ENCODE measurements at places on chromosomes 6 and 20.

- no peak for DNase-seq
Observed at GRCh38 chr6:13990796-13991195, 66.0 kb downstream of the RNF182 start.

DNA sequence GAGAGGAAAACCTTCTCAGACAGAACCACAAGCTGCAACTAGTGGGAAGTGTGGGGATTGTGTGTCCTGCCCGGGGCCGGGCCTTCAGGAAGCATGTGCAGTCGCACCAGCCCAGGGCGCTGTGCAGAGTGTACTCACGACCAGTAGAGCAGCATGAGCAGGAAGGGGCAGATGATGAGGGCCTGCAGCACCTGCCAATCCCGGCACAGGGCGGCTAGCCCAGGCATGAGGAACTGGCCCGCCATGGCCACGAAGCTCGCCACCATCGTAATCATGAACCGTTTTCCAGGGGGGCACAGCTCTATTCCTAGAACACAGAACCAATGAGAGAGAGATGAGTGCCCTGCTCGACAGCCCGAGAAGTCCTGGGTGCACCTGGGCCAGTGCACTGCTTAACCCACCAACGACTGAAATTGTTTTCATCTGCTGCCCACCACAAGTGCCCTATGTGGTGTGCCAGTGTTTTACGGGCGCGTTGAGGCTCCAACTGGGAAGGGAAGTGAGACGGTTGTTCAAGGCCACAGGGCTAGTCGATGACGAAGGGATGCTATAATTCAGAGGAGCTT, 65.0 kb downstream of the PSMG4 start:
- DNase-seq = no peak

DNA sequence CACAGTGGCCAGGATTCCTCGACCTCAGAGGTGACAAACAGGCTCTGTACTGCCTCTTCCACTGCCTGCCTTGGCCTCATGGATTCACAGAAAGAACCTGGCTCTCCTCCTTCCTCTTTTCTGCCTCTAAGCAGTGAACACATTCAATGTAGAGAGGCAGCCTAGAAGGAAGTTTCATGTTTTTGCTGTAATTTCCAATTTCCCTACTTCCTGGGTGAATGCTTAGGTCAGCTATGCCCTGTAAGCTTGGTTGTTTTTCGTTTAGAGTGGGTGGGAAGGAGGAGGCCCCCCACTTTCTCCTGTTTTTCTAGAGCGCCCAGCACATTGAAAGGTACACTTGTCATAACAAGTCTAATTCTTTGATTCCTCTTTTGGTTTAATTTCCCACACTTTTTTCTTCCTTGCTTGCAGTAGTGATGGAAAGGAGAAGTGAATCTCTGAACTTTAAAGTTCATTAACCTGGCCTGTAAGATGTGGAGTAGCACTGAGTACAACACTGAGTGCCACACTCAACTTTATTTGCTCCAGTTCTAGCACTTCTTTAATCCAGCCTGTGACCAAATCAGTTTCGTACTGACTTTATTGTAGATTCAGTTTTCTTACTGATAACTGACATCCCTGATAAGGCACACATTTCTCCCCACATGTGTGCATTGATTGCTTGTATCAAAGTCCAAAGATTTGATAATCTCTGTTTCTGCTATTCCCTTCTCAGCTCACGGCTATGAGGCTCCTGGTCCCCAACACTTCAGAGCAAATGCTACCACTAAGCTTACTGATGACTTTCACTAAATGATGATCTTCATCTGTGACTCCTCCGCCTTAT, 100.0 kb upstream of the MAN1A1 start:
- no peak for DNase-seq

DNA sequence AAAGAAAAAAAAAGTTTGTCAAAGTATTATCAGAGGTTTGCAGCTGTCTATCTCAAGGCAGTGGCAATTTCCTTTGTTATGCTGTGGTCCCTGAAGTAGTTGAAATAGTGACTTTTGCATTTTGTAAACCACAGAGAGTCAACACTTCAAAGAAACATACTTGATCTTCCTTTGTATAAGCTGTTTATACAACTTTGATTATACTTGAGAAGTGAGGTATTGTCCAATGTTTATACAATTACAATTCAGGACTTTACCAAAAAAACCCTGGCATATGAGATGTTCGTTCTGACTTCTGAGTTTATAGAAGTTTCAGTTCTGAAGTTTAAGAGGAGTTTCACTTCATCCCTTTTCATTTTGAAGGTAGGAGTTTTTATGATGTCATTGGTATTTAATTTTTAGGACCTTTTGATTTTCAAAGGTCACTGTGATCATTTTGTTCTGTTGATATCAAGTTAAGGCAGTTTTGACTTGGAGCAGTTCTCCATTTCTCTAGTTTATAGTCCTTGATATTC, 4.0 kb downstream of the STK4 start:
- DNase-seq = no peak

- no peak for DNase-seq
Observed at GRCh38 chr6:121032268-121033006, 301.8 kb downstream of the TBC1D32 start.

- no peak for DNase-seq
Observed at GRCh38 chr6:15439410-15440025, 193.6 kb downstream of the JARID2 start.

- DNase-seq = no peak
Observed at GRCh38 chr6:43399932-43400487, 27.3 kb upstream of the ABCC10 start.

DNA sequence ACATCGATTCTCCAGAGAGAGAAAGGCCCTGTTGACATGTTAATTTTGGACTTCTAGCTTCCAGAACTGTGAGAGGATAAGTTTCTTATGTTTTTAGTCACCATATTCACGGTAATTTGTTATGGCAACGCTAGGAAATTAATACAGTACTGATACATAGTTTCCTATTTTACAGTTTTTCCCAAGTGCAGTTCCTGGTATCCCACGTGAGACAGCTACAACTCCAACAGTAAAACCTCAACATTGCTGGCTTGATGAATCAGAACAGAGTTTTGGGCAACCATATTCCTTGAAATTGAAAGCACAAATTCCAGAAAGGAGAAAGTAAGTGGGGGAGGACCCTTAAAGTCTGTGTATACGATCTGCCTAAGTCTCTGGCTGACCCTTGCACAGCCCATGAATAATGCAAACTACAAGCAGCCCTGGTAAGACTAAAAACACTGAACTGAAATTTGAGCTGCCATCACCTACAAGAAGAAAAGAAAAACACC, 505.1 kb upstream of the NRSN1 start:
- DNase-seq = no peak

DNA sequence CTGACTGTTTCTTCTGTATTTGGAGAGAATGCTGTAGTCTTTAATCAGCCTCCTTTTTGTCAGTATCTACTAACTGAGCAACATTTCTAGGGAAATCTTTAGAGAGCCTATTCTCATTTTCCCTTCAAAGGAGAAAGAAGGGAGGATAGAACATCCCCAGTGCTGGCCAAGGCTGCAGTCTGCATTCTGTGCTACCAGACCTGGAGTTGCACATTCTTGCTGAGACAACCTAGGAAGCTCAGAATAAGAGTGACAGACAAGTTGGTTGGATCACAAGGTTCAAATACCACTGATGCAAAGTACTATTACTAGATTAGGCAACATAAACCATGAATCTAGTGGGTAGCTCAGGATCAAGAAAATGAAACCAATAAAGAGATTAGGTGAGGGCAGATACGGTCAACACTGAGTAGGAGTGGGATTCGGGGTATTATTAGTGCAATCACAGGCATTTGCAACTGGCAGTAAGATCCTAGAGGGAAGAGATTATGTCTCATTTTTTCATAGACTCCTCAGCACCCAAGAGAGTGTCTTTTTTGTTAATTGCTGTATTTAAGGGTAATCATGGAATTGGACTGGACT, 213.5 kb upstream of the FAM83B start:
- no peak for DNase-seq

DNA sequence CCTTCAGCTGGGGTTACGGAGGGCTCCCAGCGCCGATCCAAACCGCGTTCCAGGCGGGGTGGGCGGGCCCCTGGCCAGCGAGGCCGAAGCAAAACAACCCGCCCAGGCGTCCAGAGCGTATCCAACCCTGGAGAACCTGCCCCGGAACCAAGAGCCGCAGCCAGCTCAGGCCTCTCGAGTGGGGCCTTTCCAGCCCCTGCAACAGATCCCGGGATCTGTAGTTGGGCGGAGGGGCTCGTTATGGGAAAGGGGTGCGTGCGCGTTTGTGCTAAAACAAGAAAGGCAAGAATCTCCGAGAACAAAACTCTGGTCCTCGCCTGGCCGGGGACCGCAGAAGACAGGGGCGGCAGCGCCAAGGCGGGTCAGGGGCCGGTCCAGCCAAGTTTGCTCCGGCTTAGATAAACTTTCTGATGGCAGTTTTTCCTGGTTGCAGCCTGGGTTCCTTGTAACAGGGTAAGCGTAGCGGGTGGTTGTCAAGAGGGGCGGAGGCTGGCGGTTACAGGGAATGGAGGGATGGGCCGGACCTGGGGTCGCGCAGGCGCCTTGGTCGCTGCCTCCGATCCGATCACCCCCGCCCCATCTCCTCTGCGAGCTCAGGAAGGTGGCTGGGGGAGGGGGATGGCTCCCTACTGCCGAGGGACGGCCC, 448 bp upstream of the RIN2 start:
- no peak for DNase-seq

DNA sequence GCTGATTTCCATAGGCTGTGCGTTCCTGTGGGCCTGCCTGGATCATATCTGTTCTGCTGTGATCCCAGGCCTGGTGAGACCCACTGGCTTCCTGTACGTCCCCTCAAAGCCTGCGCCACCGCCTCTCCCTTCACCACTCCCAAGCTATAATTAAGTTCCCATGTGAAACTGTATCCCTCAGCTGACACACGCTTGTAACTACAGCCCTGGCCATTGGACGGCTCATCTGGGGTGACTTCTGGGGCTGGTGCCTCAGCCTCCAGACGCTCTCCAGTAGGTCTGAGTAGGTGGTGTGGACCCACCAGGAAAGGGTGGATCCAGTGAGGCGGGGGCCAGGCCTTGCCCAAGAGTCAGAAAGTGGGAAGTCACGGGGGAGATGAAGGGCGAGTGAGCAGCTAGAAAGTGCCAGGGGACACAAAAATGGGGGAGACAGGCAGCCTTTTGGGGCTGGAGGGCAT, 21.0 kb downstream of the PPARD start:
- no peak for DNase-seq

DNA sequence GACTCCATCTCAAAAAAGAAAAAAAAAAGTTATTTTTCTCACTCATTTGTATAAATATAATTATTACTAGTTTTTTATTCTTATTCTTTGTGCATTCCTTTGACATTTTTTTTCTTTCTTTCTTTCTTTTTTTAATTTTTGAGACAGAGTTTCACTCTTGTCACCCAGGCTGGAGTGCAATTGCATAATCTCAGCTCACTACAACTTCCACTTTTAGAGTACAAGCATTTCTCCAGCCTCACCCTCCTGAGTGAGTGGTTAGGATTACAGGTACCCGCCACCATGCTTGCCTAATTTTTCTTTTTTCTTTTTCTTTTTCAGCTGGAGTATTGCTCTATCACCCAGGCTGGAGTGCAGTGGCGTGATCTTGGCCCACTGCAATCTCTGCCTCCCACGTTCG, 51.4 kb upstream of the JARID2 start:
- no peak for DNase-seq

DNA sequence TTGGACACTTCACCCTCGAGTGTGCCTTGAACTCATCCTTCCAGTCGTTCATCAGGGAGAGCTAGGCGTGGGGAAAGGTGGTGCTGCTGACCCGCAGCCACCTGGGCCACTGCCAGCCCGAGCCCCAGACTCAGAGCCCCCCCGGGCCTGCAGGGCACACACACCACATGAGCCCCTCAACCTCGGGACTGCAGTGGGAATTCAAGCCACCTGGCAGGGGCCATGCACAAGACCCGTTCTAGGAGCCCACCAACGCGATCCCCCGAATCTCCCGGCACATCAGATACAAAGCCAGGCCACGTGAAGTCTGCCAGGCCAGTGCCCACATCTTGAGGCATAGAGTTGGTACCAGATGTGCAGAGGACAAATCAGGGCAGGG, 2.8 kb downstream of the ZNF512B start:
- DNase-seq = no peak
